ENCODE measurements at places on chromosomes 5 and 9.

DNA sequence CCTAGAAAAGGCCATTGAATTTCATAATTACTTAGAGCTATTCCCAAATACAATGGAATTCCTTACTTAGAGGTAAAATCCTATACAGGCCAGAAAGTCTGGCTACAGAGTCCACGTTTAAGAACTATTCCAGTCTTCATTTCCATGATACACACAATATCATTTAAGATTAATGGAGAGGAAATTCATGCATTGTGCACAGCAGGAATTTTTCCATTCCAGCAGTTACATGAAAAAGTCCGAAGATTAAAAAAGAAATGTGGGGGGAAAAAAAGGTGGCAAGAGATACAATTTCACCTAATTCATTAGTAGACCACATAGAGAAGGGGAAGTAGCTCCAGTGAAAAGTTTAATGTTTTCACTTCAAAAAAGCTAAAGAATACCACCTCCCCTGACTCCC lies 63.1 kb downstream of the CHD1 start:
- DNase-seq, result no peak

GRCh38 chr5:81728301-81728700 lies 22.6 kb downstream of the SSBP2 start:
- no peak for DNase-seq

DNA sequence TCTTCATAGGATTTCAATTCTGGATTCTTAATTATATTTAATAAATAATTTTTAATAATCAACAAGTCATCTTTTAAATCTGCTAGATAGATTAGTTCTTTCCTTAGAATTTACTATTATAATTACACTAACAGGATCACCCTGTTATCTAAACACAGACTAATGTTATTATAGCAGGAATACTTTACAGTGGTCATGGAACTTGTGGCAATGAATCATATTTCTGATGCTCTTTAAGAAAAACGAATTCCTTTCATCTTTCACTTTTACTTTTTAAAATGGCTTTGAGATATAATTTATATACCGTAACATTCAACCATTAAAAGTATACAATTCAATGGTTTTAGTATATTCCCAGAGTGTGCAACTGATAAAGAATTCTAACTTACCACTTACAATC lies 29.7 kb upstream of the CDK5RAP2 start:
- DNase-seq, result no peak

DNA sequence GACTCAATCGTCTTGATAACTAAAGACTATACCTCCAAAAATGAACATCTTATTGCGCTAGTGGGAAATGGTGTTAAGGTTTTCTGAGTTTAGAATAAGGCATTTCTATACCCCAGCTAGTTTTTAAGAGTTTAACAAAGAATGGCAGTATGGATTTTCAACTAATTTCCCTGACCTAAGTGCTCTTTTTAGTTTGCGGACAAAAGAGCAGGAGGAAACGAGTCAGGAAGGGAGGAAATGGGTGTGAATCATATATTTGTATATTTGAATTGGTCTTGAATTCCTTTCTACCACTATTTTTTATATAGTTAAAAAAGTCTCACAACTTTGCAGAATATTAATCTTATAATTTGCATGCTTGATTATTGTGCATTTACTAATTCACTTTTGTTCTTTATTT lies 516.3 kb upstream of the ZNF608 start:
- peak; percentile 58 for DNase-seq
